T-helper 2 cell treated with Interferon-gamma antibody and Interleukin-4, amounts not matched to agents 5 μg/mL and 100 μg/mL, for 36 hours (primary cell): ENCODE measurements at places on chromosomes 2 and 18.

DNA sequence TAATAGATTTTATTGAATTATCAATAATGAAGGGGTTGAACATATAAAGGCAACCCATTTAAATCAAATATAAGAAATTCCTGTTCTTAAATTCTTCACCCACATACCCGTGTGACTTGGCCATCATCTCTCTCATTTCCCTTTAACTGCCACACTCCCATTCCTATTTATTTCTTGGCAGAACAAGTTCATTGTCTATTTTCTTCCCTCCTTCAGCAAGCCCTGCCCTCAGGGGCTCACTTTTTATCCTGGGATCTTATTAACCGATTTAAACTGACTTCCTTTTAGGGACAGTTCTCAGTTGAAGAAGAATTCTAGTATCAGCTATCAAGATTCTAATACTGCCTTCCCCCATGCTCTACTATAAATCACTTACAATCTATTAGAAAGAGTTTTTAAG, 123.2 kb downstream of the FTCDNL1 start:
- DNase-seq: no peak
- peaks cover 17% of the 10 kb centered on the region for H3K27me3 ChIP-seq
- no peak overlapping the region for H3K4me3 ChIP-seq
- H3K36me3 ChIP-seq: no peaks in the 10 kb centered on the region

GRCh38 chr2:88818381-88818780, 126.9 kb downstream of the RPIA start:
- peaks cover 3% of the 10 kb centered on the region for H3K36me3 ChIP-seq
- no peak overlapping the region for H3K4me3 ChIP-seq
- H3K27me3 ChIP-seq: no peaks in the 10 kb centered on the region
- H3K27ac ChIP-seq: no peak overlapping the region

- no peak overlapping the region for H3K27ac ChIP-seq
- no peaks in the 10 kb centered on the region for H3K27me3 ChIP-seq
- DNase-seq: no peak
Measured at GRCh38 chr18:56431551-56431950, 206.8 kb downstream of the TXNL1 start.

GRCh38 chr2:28338046-28338817, 54.4 kb upstream of the FOSL2 start:
- H3K27ac ChIP-seq: no peak overlapping the region
- no peaks in the 10 kb centered on the region for H3K27me3 ChIP-seq
- peaks cover 2% of the 10 kb centered on the region for H3K4me1 ChIP-seq
- H3K4me3 ChIP-seq: no peak overlapping the region

- no peaks in the 10 kb centered on the region for H3K4me1 ChIP-seq
- H3K4me3 ChIP-seq: no peak overlapping the region
- no peaks in the 10 kb centered on the region for H3K27me3 ChIP-seq
Measured at GRCh38 chr2:107001551-107001950, 115.6 kb upstream of the ST6GAL2 start.

- H3K27ac ChIP-seq: no peak overlapping the region
- no peaks in the 10 kb centered on the region for H3K4me1 ChIP-seq
- H3K27me3 ChIP-seq: no peaks in the 10 kb centered on the region
Measured at GRCh38 chr18:43389163-43389562, 111.9 kb upstream of the SYT4 start.

DNA sequence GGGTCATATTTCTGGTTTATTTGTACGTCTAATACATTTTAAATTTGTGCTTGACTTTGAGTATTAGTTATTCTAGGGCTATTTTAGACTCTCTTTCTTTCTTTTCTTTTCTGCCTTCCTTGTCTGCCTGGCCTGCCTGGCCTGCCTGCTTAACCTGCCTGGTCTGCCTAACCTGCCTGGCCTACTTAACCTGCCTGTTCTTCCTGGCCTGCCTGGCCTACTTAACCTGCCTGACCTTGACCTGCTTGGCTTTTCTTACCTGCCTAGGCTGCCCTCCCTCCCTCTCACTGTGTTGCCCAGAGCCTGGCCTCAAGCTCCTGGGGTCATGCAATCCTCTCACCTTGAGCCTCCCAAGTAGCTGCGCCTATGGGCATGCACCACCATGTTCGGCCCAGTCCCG, 83.7 kb downstream of the PMAIP1 start:
- DNase-seq: no peak
- H3K27me3 ChIP-seq: peaks cover 2% of the 10 kb centered on the region
- no peaks in the 10 kb centered on the region for H3K4me1 ChIP-seq

DNA sequence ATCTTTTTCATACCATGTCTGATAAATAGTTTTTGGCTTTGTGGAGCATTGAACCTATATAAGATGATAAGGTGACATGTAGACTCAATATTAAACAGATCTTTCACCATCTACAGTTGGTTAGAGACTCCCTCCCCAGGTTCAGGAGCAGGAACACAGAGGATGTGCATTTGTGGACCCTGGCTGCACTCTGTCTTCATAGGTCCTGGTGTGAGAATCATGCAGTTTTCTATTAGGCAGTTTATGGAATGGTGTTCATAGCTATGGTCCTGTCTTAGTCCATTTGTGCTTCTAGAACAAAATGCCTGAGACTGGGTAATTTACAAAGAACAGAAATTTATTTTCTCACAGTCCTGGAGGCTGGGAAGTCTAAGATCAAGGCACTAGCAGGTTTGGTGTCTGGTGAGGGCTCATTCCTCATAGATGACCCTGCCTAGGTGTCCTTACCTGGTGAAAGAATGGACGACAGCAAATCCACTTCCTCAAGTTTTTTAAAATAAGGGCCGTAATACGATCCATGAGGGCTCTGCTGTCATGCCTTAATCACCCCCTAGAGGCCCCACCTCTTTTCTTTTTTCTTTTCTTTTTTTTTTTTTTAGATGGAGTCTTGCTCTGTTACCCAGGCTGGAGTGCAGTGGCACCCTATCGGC, 35.3 kb upstream of the FAM98A start:
- no peaks in the 10 kb centered on the region for H3K36me3 ChIP-seq
- no peak overlapping the region for H3K27ac ChIP-seq
- no peaks in the 10 kb centered on the region for H3K27me3 ChIP-seq
- H3K4me3 ChIP-seq: no peak overlapping the region
- no peaks in the 10 kb centered on the region for H3K4me1 ChIP-seq

- no peak overlapping the region for H3K27ac ChIP-seq
- no peak overlapping the region for H3K4me3 ChIP-seq
- H3K4me1 ChIP-seq: peaks cover 62% of the 10 kb centered on the region
- H3K36me3 ChIP-seq: no peaks in the 10 kb centered on the region
- H3K27me3 ChIP-seq: no peaks in the 10 kb centered on the region
Measured at GRCh38 chr2:28618221-28619141, 122.6 kb downstream of the PLB1 start.

GRCh38 chr2:233680361-233681045, 1.2 kb upstream of the UGT1A7 start:
- no peak overlapping the region for H3K27ac ChIP-seq
- no peak overlapping the region for H3K4me3 ChIP-seq
- DNase-seq: no peak

DNA sequence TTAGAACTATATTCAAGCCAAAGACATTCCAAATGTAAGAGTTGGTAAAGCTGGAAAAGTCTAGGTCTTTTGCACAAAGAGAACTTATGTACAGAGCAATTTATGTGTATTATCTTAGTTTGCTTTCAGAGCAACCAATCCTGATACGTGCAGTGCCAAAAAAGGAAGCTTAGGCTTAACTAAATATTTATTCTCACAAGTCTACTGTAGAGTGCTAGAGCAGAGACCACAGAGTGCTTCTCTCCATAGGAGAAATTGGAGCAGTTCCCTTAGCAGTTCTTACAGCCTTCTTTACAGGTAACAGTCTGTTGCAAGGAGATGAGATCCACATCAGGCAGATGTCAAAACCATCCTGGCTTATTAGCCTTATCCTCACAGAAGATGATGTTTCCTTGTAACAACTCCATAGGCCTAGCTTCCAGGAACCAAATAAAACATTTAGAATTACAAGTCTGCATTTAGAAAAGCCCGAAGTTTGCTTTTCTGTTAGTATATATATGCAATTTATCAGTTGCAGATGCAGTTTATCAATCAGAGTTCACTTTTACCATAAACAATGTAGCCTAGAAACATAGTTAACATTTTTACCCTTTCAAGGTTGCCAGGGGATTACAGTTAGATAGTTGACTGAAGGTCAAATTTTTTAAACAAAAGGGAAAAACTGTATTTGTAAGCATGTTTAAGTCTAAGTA, 250.6 kb upstream of the KCNJ3 start:
- no peak overlapping the region for H3K27ac ChIP-seq
- no peak for DNase-seq
- no peak overlapping the region for H3K4me3 ChIP-seq
- no peaks in the 10 kb centered on the region for H3K36me3 ChIP-seq
- H3K4me1 ChIP-seq: no peaks in the 10 kb centered on the region

DNA sequence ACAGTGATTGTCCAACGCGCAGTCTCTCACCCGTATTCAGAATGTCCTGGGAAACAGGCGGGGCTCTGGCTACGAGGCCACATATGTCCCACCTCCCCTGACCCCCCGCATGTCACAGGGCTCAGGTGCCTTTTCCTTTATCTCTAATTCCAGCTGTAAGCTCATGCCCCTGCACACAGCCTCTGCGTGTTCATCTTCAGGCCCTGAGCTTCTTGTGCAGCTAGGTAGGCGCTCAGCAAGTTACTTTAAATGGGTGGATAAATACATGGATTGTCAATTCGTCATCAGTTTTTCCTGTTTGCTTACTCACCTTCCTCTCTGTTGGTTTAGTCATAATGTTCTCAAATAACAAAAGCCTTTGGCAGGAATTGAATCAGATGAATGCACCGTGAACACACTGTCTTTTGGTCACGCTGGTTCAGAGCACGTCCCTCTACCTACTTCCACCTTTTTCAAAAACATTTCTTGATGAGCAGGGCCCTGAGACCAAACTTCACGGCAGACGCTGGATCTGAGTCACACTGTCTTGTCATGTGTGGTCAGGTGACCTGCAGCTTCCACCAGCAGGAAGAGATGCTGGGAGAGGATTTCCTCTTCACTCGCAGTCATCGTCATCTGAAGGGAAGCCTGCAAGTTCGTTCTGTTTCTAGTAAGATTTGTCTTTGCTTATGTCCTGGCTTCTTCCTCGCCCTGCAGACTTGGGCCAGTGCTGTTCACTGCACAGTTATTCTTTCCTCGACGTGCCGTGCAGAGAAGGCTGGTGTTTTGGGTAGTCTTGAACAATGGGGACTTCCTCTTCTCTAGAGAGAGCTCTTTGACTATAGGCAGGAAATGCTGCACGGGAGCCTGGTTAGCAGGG, 138.1 kb downstream of the PTGR3 start:
- peak overlapping the region; percentile 87 for H3K4me3 ChIP-seq
- peak; percentile 71 for DNase-seq
- H3K27ac ChIP-seq: peak overlapping the region; percentile 99
- no peaks in the 10 kb centered on the region for H3K27me3 ChIP-seq

- H3K4me3 ChIP-seq: no peak overlapping the region
- no peaks in the 10 kb centered on the region for H3K4me1 ChIP-seq
- H3K27ac ChIP-seq: no peak overlapping the region
- peaks cover 2% of the 10 kb centered on the region for H3K27me3 ChIP-seq
- H3K36me3 ChIP-seq: no peaks in the 10 kb centered on the region
Measured at GRCh38 chr2:211159972-211160371, 603.6 kb downstream of the CPS1 start.

GRCh38 chr2:147636238-147636882, 208.5 kb upstream of the ACVR2A start:
- no peak overlapping the region for H3K27ac ChIP-seq
- no peaks in the 10 kb centered on the region for H3K36me3 ChIP-seq
- H3K4me3 ChIP-seq: no peak overlapping the region
- H3K4me1 ChIP-seq: peaks cover 17% of the 10 kb centered on the region

- no peak overlapping the region for H3K27ac ChIP-seq
- no peak overlapping the region for H3K4me3 ChIP-seq
- DNase-seq: no peak
- no peaks in the 10 kb centered on the region for H3K27me3 ChIP-seq
- peaks cover 3% of the 10 kb centered on the region for H3K4me1 ChIP-seq
Measured at GRCh38 chr2:170467568-170468422, 247.3 kb upstream of the SP5 start.

DNA sequence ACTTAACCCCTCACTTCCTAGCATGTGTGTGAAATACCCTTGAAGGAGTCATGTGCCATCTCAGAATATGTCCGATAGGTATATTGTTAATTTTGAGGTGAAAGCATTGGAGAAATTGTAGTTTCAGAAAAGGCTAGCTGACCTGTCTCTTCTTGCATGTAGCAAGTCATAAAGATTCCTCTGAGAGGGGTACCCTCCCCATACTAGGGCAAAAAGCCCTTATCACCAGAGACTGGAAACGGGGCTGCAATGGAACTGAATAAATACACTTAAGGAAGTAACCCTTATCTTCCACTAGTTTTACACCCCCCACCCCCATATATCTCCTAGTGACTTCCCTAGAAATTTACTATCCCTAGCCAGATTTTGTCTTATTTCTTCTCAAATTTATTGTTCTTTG, 1.8 kb upstream of the SF3B6 start:
- H3K4me3 ChIP-seq: peak overlapping the region; percentile 98
- H3K4me1 ChIP-seq: peaks cover 23% of the 10 kb centered on the region
- no peaks in the 10 kb centered on the region for H3K27me3 ChIP-seq
- H3K27ac ChIP-seq: peak overlapping the region; percentile 99
- DNase-seq: no peak

DNA sequence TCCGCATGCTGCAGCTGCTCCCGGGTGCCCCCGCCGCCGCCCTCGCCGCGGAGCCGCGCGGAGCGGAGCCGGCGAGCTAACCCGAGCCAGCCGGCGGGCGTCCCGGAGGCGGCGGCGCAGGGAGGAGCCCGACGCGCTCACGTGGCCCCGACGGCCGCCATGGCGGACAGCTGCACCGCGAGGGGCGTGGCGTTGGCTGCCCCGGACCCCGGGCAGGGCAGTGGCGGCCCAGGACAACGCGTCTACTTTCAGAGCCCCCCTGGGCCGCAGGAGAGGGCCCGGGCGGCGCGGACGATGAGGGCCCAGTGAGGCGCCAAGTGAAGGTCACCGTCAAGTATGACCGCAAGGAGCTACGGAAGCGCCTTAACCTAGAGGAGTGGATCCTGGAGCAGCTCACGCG, 30.0 kb upstream of the CCNYL1 start:
- no peak overlapping the region for H3K27ac ChIP-seq
- no peak for DNase-seq
- no peaks in the 10 kb centered on the region for H3K36me3 ChIP-seq
- H3K4me3 ChIP-seq: no peak overlapping the region
- peaks cover 3% of the 10 kb centered on the region for H3K27me3 ChIP-seq

- no peak overlapping the region for H3K4me3 ChIP-seq
- no peak overlapping the region for H3K27ac ChIP-seq
- no peaks in the 10 kb centered on the region for H3K36me3 ChIP-seq
- H3K4me1 ChIP-seq: no peaks in the 10 kb centered on the region
- no peak for DNase-seq
- no peaks in the 10 kb centered on the region for H3K27me3 ChIP-seq
Measured at GRCh38 chr2:127173057-127173456, 47.0 kb downstream of the CYP27C1 start.

- DNase-seq: no peak
- H3K4me1 ChIP-seq: no peaks in the 10 kb centered on the region
- H3K27ac ChIP-seq: no peak overlapping the region
- H3K36me3 ChIP-seq: peaks cover 34% of the 10 kb centered on the region
- no peak overlapping the region for H3K4me3 ChIP-seq
Measured at GRCh38 chr2:47026748-47027534, 111.3 kb upstream of the MCFD2 start.

GRCh38 chr2:125272651-125273050, 1247.6 kb downstream of the CNTNAP5 start:
- H3K27me3 ChIP-seq: no peaks in the 10 kb centered on the region
- no peaks in the 10 kb centered on the region for H3K36me3 ChIP-seq

GRCh38 chr18:31596081-31596872, 4.6 kb downstream of the TTR start:
- H3K4me3 ChIP-seq: no peak overlapping the region
- H3K36me3 ChIP-seq: no peaks in the 10 kb centered on the region
- no peaks in the 10 kb centered on the region for H3K4me1 ChIP-seq
- DNase-seq: no peak
- H3K27ac ChIP-seq: no peak overlapping the region
- H3K27me3 ChIP-seq: no peaks in the 10 kb centered on the region
